NCI-H510A (cell line): ENCODE measurements at places on chromosomes 2 and 18.

DNA sequence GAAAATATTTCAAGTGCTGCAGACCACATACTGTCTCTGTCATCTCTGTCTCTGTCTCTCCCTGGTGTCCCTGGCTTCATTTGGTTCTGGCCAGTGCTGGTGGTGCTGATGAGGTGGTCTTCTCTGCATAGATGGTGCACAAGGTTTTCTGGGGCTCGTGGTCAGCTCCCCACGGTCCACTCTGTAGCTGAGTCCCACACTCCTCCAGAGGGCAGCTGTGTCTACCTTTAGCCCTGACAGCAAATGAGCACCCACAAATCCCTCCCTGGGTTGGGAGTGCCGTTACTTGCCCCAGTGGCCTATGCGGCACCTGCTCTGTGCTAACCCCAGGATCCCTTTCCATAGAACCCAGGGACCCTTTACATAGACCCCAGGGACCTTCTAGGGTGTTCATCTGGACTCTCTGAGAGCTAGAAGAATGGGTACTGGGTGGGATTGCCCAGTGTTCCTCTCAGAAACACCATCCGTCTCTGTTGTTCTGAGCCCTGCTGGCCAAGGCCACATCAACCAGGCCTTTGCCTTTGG, 129.3 kb downstream of the CAPN13 start:
- no peak for DNase-seq

DNA sequence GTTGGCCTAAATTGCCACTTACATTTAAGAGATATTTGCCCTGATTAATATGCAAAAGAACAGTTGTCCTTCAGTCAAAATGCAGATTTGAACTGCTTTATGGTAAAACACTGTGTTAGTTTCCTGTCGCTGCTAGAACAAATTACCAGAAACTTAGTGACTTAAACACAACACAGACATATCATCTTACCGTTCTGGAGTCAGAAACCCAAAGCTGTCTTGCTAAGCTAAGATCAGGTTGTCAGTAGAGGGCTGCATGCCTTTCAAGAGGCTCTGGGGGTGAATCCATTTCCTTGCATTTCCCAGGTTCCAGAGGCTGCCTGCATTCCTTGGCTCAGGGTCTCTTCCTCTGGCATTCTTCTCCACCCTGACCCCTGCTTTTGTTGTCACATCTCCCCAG, 149.5 kb downstream of the FAM161A start:
- DNase-seq: no peak

DNA sequence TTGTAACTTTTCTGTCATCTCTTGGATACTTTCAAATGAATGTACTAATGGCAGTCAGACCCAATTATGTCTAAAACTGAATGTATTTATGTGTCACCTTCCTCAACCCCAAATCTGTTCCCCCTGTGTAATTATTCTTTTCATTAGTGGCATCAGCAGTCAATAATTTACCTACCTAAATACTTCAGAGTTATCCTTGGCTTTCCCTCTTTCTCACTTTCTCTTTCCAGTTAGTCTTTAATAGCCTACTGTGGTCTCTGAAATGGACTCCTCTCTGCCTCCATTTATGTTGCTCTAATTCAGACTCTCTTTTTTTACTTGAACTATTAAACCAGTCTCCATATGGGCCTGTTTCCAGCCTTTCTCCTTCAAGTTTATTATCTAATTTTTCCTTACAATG, 21.0 kb downstream of the C18orf63 start:
- DNase-seq: no peak

DNA sequence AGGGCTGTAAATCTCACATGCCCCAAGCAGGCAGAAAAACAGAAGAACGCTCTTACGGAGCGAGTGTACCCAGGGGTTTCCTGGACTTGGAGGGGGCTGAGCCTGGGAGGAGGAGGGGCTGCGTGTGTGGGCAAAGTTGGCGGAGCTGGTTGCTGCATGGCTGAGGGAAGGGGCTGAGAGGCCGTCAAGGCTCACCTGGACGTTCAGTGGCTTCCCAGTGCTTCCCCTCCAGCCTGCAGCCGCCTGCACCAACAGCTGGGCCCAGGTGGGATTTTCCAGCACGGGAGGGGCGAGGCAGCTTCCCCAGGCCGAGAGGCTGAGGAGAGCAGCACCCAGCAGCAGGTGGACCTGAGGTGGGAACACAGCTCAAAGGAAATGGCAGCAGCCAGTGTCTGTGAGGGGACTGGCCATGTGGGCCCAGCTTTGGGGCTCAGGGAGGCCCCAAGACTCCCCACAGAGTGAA, 70.6 kb upstream of the CTDP1 start:
- DNase-seq: no peak
